Muscle of back (tissue), 13 donors: ENCODE measurements at places on chromosomes 5 and 9.

DNA sequence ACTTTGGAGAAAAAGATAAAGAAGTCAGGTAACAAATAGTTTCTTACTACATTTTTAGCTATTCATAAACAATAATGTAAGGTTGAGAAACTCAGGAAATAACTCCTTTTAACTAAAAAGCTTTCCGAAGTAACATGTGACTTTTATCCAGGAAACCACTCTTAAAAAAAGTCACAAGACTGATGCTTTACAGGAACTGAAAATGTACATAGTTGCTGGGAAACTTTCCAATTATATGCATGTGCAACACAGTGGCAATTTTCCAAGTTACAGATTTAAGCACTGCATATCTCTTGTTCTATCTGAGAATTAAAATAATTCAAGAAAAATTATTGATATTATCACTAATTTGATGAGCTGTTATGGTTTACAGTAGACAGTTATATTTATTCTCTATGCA, 105.2 kb downstream of the CDH10 start:
- peak; percentile 40 for DNase-seq

DNA sequence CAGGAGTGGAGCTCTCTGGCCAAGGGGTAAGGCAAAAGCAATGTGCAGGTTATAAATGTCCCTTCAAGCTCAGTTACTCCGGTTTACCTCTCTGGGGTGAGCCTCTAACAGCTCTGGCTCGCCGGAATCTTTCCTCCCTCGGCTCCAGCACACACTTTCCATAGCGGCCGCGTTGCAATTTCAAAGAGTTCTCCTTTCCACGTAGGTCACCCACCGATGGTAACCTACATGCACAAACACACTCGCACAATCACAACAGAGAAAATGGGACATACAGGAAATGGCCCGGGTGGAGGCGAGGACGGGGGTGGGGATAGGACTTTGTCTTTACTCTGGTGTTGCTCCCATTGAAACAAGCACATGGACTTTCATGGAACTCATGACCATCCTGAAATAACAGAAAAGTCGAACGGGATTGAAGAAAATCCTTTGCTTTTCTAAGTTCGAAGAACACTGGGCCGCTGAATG, 1.2 kb downstream of the LHFPL2 start:
- DNase-seq = no peak

DNA sequence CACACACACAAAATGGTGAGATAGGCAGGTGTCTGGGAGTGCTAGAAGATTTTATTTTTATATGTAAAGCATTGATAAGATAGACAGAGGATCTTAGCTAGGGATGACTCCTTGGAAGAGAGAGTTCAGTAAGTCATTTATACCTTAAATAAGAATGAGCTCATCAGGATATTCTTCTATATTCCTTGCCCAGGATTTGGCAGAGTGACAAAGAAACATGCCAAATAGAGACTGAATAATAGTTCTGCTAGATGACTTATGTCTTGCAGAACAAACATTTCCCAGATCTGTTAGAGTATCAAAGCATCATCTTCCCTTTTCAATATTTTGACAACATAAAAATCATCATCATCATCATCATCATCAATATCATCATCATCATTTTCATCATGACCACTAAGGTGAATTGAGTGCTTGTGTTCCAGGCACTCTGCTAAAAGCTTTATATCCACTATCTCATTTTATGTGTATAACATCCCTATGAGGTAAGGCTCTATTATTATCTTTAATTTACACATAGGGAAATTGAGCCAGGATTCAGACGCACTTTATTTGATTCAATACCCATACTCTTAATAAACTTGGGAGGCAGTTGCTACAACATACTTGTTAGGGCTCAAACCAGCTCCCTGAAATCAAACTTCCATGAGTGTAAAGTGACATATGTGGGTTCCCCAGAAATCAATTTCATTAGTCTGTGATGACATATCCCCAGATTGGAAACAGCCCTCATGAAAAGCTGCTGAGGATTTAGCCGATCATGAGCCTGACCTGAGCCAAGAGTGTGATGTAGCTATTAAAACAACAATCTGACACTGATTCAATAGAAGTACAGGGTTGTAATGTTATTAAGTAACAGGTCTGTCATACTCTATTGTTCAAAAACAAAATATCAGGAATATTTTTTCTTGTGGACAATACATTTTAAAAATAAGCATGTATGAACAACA, 176.3 kb upstream of the SEMA6A start:
- DNase-seq = no peak

- DNase-seq = no peak
These were observed 1022.3 kb upstream of the WWC1 start for GRCh38 chr5:167269146-167269545.

- DNase-seq = no peak
These were observed 52.3 kb downstream of the WDR36 start for GRCh38 chr5:111144352-111144930.

DNA sequence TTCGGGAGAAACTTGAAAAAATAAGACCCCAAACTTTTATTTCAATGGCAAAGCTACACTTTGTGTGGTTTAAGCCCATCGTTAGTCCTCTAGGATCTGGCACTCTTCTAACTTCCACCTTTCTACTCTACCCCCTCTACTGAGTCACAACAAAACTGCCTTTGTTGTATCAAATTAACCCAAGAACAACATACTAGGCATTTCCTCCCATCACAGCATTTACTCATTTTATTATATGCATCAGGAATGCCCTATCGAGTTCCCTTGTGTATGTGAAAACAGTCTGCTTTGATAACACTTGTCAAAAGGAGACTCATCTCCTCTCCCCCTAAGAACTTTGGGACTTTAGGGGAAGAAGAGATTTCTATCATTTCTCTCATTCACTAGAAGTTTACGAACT, 158.9 kb upstream of the FREM1 start:
- DNase-seq = no peak
